ENCODE measurements at places on chromosomes 13 and 19.

DNA sequence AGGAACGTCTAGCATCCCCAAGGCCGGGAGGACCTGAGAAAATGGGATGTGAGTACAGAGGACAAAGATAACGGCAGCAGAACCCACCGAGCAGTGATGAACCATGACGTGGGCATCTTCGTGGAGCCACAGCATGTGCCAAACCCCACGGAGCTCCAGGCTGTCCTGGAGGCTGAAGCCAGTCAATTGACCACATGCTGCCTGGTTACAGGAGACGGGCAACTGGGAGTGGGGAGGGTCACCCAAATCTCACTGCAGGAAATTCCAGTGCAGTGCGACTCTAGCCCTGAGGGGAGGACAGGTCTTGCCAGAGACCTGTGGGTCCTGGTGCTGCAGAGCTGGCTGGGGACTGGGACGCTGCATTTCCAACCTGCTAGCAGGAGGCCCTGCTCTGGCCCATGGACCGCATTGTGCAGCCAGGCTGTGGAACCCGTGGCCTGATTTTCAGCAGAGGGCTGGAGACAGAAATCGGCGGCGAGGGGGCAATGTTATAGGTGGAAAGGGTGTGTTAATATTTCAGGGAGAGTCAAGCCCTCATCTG lies 3.2 kb upstream of the GRTP1 start:
- no peak for DNase-seq

GRCh38 chr13:21232599-21232998 lies 56.1 kb downstream of the MRPL57 start:
- no peak for DNase-seq

GRCh38 chr19:40716031-40716481 lies 630 bp downstream of the COQ8B start:
- DNase-seq, result peak; percentile 62

DNA sequence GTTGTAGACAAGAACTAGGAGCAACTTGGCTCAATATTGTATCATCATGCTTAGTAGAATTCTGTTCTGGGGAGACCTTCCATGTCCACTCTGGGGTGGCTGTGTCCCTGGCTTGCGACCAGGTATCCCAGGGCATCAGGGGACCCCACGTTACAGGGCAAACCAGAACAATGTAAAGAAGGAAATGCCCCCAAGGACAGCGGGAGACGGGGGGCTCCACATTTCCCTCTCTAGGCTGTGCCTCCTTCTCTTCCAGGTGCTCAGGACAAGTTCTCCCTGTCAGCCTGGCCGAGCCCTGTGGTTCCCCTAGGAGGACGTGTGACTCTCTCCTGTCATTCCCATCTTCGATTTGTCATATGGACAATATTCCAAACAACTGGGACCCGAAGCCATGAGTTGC lies 30.8 kb downstream of the LAIR2 start:
- no peak for DNase-seq

DNA sequence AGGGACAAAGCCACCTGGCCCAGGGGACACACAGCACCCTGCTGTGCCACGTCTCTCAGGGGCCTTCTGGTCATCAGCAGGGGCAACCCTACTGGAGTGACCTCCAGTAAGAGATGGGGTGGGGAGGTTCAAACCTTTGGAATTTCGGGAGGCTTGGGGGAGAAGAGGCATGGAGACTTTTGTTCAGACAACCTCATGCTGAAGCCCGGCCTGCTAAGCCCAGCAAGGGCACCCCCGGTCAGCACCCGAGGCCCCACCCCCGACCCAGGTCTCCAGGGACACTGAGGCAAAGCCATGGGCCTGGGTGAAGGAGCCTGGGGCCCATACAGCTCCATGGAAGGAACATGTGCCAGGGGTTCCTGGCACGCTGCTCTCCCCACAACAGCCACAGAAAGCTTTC lies 23.3 kb downstream of the ZNF787 start:
- DNase-seq, result no peak

- no peak for DNase-seq
Measured at GRCh38 chr19:38690832-38691231, 43.4 kb downstream of the ACTN4 start.

DNA sequence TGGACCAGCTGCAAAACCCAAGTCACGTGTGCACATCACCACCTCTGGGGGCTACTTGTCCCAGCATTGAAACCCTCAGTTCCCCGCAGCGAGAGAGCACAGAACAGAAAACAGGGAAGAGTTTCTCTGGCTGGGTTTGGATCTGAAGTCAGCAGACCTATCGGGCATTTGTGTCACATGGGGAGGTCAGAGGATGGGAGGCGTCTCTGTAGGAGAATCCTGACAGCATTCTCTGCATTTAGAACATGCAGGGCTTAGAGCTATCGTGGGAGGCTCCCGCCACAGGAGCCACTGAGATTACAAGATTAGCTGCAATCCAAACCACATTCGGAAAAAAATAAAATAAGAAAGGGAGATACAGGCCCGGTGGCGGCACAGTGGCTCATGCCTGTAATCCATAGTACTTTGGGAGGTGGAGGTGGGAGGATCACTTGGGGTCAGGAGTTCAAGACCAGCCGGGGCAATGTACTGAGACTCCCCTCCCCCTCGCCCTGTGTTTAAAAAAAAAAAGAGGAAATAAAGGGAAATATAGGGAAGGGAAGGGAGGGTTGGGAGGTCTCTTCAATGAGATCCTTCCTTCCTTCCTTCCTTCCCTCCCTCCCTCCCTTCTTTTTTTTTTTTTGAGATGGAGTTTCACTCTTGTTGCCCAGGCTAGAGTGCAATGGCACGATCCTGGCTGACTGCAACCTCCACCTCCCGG lies 2.9 kb upstream of the TLE6 start:
- no peak for DNase-seq

DNA sequence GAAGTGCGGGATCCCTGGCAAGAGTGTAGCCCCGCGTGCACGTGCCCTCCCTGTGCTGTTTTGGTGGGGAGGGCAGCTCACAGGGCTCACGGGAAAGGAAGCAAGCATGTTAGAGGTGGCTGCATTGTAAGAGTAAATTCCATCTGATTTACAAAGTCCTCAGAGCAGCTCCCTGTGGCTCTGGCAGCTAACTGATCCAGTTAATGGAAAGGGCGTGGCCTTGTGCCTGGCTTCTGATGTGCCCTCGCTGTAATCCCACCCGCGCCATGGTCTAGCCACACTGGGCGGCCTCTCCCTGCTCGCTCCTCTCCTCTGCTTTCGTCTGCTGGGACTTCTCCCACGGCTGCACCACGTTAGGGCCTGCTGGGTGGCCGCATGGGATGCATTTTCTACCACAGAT lies 258.5 kb downstream of the FGF9 start:
- no peak for DNase-seq

DNA sequence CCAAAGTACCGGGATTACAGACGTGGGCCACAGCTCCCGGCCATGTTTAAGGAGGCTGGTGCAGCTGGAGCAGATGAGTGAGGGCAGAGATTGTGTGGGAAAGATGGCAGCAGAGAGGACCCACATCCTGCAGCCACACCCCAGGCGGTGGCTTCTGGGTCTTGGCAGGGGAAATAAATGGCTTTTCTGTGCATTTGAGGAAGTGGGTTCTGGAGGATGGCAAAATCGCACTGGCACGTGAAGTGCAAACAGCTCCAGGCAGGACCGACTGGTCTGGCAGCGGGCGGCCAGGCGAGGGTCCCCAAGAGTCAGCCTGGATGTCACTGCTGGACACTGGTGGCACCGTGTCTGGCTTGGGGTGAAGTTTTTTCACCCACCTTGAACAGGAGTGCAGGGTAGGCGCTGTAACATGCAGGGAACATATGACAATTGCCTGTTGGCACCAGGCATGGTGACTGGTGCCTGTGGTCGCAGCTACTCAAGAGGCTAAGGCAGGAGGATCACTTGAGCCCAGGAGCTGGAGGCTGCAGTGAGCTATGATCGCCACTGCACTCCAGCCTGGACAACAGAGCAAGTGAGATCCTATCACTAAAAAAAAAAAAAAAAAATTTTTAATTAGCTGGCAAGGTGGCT lies 8.4 kb downstream of the B3GNT3 start:
- DNase-seq, result no peak

DNA sequence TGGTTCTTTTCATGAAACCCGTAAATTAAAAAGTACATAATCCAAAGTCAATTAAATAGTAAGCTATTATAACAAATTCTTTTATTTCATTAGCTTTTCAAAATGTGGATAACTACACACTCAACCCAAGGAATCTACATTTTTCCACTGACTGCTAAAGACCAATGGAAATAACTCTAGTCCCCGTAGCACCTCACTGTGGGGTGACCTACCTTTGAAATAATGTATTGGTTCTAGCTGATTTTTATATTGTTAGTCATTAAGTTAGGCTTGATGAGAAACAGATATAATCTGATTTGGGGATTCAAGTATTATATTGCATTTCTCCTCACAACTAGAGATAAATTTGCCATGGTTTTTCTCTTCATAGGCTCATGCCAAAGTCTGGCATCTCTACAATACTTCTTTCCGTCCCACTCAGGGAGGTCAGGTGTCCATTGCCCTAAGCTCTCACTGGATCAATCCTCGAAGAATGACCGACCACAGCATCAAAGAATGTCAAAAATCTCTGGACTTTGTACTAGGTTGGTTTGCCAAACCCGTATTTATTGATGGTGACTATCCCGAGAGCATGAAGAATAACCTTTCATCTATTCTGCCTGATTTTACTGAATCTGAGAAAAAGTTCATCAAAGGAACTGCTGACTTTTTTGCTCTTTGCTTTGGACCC lies 37.3 kb downstream of the KL start:
- DNase-seq, result no peak

DNA sequence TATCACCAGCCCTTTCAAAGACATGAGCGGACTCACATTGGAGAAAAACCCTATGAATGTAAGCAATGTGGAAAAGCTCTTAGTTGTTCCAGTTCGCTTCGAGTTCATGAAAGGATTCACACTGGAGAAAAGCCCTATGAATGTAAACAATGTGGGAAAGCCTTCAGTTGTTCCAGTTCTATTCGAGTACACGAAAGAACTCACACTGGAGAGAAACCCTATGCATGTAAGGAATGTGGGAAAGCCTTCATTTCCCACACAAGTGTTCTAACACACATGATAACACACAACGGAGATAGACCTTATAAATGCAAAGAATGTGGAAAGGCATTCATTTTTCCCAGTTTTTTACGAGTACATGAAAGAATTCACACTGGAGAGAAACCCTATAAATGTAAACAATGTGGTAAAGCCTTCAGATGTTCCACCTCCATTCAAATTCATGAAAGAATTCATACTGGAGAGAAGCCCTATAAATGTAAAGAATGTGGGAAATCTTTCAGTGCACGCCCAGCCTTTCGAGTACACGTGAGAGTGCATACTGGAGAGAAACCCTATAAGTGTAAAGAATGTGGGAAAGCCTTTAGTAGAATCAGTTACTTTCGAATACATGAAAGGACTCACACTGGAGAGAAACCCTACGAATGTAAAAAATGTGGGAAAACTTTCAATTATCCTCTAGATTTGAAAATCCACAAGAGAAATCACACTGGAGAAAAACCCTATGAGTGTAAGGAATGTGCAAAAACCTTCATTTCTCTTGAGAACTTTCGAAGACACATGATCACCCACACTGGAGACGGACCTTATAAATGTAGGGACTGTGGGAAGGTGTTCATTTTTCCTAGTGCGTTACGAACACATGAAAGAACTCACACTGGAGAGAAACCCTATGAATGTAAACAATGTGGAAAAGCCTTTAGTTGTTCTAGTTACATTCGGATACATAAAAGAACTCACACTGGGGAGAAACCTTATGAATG lies 17.6 kb downstream of the ZNF791 start:
- DNase-seq, result no peak

GRCh38 chr19:14544977-14545715 lies 15.8 kb downstream of the TECR start:
- no peak for DNase-seq

- no peak for DNase-seq
Measured at GRCh38 chr13:37416291-37417059, 182.1 kb downstream of the POSTN start.

GRCh38 chr13:50126993-50127725 lies 111.9 kb downstream of the KCNRG start:
- DNase-seq, result peak; percentile 57

- DNase-seq, result no peak
Measured at GRCh38 chr19:873084-873483, 13.6 kb downstream of the CFD start.

DNA sequence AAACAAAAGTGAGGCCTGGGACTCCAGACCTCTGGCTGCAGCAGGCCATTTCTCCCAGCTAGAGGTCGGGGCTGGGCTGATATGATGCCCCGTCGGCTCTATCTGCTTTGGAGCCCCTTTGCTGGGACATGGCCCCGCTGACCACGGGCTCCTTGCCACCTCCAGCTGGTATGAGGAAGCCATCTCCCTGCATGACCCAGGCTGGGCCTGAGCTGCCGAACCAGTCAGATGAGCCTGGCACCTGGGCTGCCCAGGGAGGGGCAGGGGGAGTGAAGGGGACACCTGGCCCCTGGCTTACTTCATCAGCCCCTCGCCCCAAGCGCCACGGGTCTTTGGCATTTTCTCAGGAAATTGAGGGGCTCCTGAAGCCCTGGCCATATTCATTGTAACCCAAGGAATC lies 7.8 kb downstream of the ZSWIM4 start:
- no peak for DNase-seq

- no peak for DNase-seq
Measured at GRCh38 chr19:38617283-38617763, 430 bp downstream of the MAP4K1 start.

DNA sequence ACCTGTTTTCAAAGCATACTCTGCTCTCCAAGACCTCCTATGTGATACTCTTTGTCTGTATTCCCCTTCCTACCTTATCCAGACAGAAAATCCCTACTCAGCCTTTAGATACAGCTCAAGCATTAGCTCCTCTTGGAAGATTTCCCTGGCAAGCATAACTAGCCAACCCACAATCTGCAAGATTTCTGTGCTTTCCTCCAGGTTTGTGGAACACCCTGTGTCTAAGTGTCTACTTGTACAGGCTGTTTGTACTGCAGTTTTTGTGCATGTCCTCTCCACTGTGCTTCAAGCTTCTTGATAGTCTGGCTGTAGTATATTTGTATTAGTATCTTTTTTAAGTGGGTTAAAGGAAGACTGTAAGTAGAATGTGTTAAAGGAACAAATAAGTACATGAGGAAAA lies 203.7 kb downstream of the RFC3 start:
- DNase-seq, result no peak

DNA sequence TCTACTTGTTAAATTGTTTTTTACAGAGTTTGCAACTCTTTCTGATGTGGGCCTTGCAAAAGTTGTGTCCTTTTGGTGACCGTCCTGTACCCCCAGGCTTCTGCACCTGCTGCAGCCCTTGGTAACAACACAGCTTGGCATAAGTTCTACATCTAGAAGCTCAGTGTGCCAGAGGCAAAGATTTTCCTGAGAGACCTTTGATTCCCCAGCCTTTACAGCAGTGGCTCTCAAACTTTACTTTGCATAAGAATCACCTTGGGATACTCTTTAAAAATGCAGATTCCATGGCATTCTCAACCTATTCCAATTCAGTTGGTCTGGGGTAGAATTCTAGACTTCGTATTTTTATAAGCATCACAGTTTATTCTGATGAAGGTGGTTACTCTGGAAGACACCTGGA lies 260.9 kb downstream of the DCT start:
- no peak for DNase-seq

- DNase-seq, result peak; percentile 73
Measured at GRCh38 chr19:31214086-31214485, 135.2 kb downstream of the TSHZ3 start.

All from stimulated activated CD4-positive, alpha-beta T cell treated with anti-CD3 and anti-CD28 coated beads, TNF-alpha, amount 100 ng/mL, for 4 hours (primary cell).